ENCODE measurements at places on chromosomes 6 and 20.

GRCh38 chr6:53974941-53975340 is 136.3 kb upstream of the MLIP start:
- DNase-seq = no peak

DNA sequence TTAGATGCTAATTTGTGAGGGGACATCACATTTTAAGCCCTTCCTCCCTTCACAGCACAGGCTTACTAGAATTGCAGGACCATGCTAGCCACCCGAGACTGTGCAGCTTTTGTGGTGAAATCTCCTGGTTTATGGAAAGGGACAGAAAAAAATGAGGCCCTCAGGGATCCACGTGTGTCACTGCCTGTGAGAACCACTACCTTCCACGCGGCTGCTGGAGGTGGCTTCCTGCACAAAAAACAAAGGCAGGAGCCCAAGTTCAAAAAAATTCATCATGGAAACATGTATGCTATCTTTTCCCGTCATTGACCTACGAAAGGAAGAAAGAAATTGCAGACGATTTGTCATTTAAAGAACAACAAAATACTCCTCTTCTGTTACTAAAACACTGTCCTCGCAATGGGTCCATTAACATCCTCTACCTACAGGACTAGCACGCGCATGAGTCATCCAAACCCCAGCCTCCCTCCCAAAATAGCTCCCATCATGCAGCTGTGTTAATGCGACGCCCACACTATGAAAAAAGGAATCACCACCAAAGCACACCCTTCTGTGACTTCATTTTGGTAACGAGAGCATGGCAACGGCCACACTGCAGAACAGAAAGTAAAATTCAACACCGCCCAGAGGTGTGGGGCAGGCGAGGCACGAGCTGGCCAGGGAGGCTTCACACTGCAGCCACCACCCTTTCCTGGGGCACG is 45.7 kb downstream of the RAMACL start:
- peak; percentile 59 for DNase-seq

GRCh38 chr6:166419286-166419685 is 36.5 kb upstream of the MPC1 start:
- peak; percentile 18 for DNase-seq

DNA sequence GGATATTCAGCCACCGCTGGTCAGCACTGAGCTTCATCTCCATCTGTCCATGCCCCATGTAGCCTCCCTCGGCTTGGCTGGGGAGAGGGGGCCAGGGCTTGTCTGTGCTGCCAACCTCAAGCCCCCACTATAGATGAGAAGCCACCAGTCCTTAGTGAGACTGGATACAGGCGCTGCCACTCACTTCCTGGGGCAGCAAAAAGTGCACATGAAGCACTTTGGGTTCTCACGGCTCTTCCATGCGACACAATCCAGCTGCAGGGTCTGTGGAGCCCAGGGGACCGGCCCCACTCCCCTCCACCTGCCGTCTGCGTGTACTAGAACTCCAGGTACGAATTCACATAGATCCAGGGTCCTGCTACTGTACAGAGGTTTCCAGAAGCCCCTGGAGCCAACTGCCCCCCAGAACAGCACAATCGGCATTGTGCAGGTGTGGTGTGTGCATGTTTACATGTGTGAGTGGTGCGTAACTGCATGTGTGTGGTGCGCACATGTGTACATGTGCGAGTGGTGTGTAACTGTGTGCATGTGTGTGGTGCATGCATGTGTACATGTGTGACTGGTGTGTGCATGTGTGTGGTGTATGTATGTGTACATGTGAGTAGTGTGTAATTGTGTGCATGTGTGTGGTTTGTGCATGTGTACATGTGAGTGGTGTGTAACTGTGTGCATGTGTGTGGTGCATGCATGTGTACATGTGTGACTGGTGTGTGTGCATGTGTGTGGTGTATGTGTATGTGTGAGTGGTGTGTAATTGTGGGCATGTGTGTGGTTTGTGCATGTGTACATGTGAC is 4.9 kb downstream of the FRMD1 start:
- no peak for DNase-seq

- DNase-seq = no peak
These were observed 833.2 kb downstream of the MAFB start for GRCh38 chr20:39855799-39856198.

DNA sequence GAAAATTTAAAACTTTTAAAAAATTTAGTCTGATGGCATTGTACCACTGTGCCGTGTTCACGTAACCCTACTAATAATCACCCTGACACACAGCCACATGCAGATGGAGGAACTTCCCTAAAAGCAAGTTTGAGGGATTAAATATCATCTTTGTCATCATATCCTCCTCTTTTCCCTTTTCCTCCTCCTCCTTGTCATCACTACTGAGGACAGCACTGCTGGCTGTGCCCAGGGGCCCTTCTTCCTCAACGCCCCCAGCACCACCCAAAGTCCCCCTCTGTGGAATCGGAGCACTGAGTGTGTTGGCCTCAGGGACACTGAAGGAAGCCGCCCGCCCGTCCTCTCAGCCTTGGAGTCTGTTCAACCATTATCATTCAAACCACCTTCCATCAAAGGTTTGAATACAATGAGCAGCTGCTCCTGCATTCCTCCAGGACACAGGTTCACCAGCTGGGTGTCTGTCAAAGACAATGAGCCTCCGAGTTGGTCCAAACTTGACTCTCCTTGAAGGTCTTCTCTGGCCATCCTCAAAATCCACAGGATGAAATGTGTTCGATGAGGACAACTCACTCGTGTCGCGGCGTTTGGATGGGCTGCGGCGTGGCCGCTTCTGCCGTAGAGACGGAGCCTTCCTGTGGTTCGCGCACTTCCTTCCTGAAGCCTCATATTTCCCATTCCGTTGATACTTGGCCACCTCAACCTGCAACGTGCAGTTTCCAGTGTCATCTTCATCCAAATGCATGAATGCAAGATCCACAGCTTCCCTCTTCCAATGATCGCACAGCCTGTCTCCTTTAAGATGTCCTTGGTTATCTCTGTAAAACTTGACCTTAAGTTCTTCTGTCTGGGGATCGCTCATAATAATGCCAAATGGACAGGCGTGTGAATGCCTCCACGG is 23.3 kb downstream of the NQO2 start:
- DNase-seq = no peak

DNA sequence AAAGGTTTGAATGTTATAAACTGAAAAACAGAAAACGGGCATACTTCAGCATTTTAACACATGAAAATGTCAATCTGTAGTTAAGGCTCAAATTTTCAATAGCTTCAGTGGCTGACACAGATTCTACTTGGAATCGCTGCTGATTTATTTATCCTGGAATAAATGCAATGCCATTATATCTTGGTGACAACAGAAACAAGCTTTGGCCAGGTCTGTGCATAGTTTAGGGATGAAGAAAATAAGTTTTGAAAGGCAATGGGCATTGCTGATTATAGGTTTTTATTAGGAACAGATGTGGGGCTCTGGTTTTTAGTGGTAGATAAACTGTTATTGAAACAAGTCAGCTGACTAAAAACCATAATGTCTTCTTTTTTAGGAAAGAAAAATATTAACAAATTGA is 96.8 kb upstream of the SOX4 start:
- no peak for DNase-seq

DNA sequence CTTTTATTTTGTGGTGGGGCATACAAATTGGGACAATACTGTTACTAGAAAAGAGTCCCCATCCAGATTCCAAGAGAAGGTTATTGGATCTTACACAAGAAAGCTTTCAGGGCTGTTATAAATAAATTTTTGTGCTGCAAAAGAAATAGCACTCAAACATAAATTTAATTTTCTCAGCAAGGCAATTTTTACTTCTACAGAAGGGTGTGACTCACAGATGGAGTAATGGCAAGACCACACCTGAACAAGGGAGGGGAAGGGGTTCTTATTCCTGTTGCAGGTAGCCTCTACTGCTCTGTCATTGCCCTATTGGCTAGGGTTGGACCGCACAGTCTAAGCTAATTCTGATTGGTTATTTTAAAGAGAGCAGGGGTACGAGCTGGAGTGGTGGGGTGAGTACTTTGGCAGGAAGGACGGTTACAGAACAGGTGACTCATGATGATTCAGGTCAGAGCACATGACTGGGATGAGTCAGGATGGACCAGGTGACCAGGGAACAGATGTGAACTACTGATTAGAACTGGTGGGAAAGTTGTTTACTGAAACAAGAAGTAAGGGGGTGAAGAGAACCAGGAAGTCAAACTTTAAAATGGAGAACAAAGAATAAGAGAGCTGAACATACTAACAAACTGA is 41.1 kb downstream of the CNR1 start:
- DNase-seq = no peak
